Vagina (tissue), 2 donors: ENCODE measurements at places on chromosomes 4 and X. TPM values are rescaled to one million over a fixed set of nuclear protein-coding genes. Genes with fewer than 3 reads are reported as not detected.

- no peak for DNase-seq
These were observed 13.3 kb downstream of the ATOH1 start for GRCh38 chr4:93841803-93842345.

DNA sequence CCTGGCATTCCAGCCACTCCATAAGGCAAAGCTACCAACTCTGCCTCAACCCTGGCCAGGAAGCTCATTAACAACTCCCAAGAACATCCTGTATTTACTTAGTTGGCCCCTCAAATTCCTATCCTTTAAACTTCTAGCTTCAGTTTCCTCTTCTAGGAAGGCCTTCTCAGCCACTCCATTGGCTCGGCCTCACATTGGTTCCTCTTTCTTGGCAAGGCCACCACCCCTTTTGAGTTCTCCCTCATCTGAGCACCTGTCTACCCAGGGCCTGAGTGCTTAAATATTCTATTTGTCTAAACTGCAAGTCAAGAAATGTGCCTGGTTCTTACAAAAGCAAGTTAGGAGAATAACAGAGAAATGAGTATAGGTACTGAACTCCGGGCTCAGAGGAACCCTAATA, 10.0 kb downstream of the SMC1A start:
- no peak for DNase-seq

DNA sequence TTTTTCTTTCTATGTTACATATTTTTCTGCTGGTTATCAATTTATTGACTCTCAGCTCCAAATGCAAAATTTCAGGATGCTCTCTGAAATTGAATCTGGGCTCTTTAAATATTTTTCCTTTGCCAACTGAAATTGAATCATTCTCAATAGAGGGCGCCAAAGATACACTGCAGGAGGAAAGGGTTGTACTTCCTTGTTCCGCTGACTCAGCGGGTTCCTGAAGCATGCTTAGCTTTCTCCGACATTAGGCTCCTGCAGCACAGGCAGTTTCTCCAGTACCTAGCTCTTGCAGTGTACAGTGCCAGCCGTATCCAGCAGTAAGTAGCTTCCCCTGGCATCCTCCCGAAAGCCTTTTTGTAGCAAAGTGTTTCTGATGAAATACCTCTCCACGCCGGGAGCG, 28.8 kb upstream of the CFAP47 start:
- DNase-seq = no peak

The VCX gene
- total RNA-seq = not detected

GRCh38 chr4:121144021-121144420, 20.1 kb downstream of the TNIP3 start:
- no peak for DNase-seq

- no peak for DNase-seq
These were observed 1.7 kb downstream of the PDGFC start for GRCh38 chr4:156969911-156970310.

- no peak for DNase-seq
These were observed 132.7 kb upstream of the TTC29 start for GRCh38 chr4:147078362-147078761.

DNA sequence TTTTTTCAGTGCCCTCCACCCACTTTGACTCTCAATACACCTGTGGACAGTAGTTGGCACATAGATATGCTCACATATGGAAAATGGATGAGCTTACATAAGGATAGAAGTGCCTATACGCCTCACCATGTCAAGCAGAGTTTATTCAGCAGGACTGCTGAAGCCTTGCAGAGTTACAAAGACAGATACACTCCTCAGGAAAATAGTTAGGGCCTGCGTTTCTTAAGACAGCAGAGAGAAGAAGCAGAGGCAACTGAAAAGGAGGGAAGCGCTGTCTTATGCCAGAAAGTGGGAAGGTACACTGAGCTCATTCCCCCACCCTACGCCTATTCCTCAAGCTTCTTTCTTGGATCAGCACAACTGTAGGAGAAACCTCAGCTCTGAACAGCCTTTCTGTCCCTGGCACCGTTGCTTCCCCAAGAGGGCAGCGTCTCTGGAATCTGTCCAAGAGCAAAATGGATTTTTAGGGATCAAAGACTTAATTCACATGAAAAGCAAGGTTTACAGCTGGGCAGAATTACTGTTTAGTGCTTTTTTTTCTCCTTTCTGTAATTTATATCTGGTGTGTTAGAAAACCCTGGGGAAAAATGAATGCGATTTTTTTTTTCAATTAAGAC, 37.3 kb upstream of the MBTPS2 start:
- DNase-seq = no peak

DNA sequence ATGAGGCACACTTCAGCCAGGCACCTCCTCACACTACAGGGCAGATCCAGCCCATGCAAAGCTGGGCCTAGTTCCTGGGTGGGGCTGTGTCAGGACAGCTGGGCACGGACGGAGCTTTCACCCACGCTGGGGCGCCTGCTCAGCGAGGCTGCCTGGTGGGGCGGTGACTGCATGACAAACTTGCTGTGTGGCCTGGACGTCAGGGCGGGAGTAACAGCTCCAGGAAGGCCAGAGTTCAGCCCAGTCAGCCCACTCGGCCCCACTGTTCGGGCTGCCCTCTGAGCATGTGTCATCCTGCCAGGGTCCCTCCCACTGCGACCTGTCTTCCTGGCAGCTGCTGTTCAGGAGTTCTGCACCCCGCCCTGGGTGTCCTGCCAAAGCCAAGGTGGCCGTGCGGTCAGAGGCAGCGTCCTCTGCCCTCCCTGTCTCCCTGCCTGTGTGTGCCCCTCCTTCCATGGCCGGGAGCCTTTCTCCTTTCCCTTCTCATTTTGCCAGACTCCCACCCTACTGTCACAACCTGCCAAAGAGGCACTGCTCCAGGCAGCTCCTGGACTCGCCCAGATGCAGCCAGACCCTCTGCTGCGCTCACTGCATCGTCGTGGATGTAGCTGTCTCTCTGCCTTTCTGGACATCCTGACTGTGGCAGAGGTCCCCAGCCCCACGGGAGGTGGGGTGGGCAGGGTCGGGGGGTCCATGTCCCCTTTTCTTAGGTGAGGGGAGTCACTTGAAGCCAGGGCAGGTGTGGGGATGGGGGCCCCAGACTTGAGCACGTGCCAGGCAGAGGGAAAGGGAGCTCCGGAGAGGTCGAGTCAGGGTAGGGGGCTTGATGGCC, 33.0 kb upstream of the KIAA0232 start:
- DNase-seq = no peak

- DNase-seq = no peak
These were observed 499.0 kb downstream of the PDGFC start for GRCh38 chr4:156472624-156473023.
